ENCODE measurements at places on chromosomes 7 and 10. TPM values are rescaled to one million over a fixed set of nuclear protein-coding genes. Genes with fewer than 3 reads are reported as not detected.

ARHGAP22 gene
- 0.98 TPM for total RNA-seq

OPN1SW gene
- not detected for total RNA-seq

DNA sequence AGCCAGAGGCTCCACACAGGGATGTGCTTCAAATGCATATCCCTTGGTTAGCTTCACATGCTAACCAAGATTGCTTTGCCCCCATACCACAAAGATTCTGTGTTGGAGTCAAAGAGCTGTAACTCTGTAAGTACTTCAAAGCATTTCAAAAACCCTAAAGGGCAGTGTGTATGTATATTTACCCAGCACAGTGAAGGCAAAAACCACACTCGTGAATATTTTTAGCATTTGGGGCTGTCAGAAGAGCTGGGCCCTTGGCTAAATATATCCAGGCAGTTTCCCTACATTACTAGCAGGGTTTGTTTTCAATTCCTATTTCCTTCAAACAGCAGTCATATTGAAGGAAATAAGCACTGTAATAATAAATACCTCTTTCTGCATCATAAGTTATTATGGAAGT, 84.2 kb upstream of the STEAP1B start:
- no peak overlapping the region for H3K27ac ChIP-seq
- H3K27me3 ChIP-seq = no peaks in the 10 kb centered on the region
- no peak overlapping the region for H3K4me3 ChIP-seq

NXPH1 gene
- total RNA-seq = not detected

- DNase-seq = no peak
- H3K27me3 ChIP-seq = no peaks in the 10 kb centered on the region
- no peaks in the 10 kb centered on the region for H3K36me3 ChIP-seq
- H3K4me3 ChIP-seq = no peak overlapping the region
- H3K4me1 ChIP-seq = peaks cover 12% of the 10 kb centered on the region
Measured at GRCh38 chr10:32985775-32986350, 27.8 kb upstream of the ITGB1 start.
